ENCODE measurements at places on chromosomes 3 and 15.

- DNase-seq: no peak
Observed at GRCh38 chr15:51803965-51804364, 25.5 kb upstream of the TMOD3 start.

DNA sequence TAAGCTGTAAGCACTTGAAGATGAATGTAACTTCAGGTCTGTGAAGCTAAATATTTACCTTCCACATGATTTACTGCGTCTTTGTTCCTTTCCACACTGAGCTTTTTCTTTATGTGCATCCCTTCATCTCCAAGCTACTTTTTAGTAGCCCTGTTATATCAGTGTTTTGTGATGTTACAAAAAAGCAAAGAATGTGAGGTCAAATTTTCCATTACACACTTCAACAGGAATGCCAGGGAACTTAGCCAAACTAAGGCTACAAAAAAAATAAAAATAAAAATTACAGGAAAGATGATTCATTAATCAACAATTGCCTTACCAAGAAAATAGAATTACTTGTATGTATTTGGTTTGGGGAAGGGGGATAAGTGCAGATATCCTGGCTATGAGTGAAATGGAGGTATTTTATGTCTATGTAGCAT is 73.0 kb downstream of the FILIP1L start:
- DNase-seq: no peak

DNA sequence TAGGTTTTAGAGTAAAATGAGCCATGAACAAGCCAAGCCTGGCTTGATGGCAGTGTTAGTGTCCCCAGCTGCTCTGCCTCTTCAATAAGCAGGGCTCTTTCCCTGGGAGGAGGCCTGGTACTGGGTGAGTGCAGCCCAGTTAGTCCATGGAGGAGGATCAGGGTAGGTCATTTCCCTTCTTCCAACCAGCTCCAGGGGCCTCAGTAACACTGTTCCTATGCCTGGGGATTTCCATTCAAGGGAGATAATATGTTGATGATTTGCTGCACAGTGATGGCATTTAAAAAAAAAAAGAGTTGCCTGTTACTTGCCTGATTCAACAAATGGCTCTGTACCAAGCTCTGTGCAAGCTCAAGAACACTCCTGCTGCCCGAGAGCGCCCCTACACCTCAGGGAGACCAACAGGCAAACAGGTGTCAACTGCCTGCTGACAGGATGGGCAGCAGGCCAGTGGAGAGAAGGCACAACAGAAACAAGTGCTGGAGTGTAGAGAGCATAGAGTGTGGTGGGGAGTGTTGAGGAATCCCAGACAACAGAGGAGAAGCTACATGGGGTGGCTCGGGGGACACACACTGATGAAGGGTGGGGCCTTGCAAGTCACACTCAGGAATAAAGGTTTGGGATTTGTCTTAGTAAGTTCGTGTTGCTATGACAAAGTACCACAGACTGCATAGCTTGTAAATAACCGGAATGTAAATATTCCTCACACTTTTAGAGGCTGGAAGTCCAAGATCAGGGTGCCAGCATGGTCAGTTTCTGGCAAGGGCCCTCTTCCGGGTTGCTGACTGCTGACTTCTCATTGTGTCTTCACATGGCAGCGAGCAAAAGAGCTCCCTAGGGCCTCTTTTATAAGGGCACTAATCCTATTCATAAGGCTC is 78.6 kb upstream of the PXYLP1 start:
- no peak for DNase-seq

GRCh38 chr3:13545952-13546454 is 2.9 kb upstream of the FBLN2 start:
- no peak for DNase-seq

DNA sequence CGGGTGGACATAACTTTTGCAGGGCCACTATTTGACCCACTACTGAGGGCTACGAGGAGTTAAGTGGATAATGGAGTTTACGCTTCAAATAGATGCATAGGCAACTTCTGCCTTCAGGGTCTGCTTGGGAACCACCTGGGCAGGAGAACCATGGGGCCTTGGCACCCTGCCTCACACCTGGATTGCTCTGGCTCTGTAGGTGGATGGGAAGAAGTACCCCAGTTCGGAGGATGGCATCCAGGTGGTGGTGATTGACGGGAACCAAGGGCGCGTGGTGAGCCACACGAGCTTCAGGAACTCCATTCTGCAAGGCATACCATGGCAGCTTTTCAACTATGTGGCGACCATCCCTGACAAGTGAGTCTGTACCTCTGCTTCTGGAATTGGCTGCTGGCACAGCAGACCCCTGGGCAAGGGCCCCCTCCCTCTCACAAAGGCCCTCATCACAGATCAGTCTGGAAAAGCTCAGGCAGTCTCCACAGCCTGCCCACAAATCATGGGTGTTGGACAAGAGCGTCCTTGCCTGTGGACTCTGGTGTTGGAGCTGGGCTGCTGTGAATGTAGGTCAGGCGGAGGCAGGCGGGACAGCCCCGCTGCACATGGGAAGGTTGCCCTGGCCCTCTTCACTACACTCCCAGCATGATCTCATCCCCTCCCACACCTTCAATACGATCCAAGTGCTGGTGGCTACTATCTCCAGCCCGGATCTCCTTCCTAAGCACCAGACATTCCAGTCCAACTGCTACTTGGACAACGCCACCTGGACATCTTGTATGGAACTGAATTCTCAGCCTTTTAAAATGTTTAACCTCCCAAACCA is 46.7 kb downstream of the MESD start:
- DNase-seq: no peak

- no peak for DNase-seq
Observed at GRCh38 chr3:94612631-94613030, 549.8 kb downstream of the NSUN3 start.

- no peak for DNase-seq
Observed at GRCh38 chr3:10189557-10190354, 25.0 kb downstream of the IRAK2 start.

GRCh38 chr15:101609742-101610610 is 42.2 kb downstream of the TM2D3 start:
- no peak for DNase-seq

- DNase-seq: no peak
Observed at GRCh38 chr15:77179541-77179998, 108.7 kb upstream of the TSPAN3 start.

DNA sequence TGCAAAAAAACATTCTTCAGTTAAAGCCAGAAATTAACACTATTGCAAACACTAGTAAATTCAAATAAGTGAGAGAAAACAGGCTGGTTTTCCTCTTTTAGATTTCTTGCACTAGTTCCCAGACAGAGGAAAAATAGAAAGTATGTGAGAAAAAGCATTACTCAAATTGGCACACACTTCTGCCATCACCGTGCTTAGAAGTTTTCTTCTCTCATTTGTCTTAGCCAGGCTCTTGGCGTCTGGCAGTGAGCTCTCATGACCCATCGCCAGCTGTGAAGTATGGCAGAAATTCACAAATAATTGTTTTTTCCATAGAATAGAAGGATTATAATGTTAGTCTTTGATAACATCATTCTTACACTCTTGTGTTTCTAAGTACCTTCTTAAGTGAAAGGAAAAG is 515.9 kb downstream of the GBE1 start:
- DNase-seq: no peak

DNA sequence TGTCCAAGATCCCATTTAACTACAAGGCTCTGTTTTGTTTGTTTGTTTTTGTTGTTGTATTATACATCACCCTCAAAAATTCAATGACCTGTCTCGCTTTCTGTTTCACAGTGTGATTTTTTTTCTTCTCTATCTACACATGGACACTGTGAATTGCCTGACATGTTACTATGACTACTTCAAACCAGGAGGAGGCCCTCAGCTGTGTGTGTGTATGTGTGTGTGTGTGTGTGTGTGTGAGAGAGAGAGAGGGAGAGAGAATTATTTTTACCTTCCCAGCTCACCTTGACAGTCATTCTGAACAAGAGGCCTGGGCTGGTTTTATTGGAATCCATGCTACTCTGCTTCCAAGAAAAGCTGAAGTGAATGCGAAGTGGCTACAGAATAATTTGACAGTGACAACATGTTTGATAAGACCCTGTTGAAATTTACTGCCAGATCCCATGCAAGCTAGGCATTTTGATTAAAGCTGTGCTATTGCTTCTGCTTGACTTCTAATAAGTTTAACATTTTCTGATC is 841.4 kb downstream of the NSUN3 start:
- DNase-seq: no peak

- DNase-seq: no peak
Observed at GRCh38 chr15:35399901-35400300, 146.1 kb downstream of the DPH6 start.

DNA sequence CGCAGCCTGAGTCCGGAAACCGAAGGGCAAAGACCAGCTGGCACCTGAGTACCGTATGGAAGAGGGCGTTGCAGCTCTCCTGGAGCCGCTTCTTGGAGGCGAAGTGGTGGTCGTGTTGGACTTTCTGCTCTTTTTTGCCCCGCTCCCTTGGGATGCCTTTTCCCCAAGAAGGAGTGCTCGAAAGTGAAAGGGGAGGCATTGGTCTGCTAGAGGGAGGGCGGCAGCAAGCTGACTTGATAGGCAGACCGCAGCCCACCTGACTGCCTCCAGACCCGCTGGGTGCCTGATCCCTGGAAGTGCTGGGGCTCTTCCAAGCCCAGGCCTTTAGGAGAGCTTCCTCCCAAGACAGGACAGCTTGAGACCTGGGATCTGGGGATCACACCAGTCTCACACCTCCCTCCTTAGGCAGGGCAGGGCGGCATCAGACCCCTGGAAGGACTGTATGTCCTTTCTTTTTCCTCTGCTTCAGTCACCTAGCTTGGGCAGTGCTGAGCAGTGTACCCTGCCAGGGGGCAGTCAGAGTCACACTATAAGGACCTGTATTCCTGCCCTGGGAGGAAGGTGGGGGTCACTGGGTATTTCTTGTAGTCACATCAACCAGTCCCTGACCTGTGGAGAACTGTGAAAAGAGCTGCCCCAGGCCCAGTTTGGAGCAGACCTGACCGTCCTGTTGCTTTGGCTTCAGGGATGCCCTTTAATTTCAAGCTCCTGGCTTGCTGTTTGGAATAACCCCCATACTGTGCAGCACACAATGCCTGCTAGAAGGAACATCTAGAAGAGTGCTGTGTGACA is 2.1 kb downstream of the ACVR2B start:
- no peak for DNase-seq

DNA sequence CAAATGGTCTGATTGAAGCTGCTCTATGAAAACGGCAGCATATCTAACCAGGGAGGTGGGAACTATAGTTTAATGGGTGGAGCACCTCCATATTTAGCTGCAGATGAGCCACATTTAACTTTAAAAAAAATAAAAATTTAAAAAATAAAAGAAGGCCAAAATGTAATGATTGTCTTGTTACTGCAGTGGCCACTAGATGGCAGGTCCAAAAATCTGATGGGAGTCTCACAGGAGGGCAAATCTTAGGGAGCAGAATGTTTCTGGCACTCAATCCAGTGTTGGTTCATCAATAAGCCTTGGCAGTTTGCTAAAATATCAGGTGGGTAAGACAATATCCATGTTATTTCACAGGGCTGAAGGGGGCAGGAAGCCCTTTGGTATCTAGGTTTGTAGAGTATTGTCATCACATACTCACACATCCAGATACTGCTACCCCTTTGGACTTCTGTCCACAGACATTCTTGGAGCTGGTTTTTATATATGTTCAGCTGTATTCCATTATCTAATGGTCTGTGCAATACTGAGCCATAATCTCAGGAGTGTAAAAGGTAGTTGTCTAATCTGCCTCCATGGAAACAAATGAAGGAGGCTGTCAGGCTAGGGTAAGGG is 233.3 kb downstream of the TIGIT start:
- DNase-seq: no peak

GRCh38 chr3:37173806-37174205 is 576 bp downstream of the LRRFIP2 start:
- DNase-seq: no peak

- DNase-seq: no peak
Observed at GRCh38 chr3:66181764-66182163, 39.0 kb upstream of the SLC25A26 start.
